ENCODE measurements at places on chromosomes 4 and X.

- no peak for DNase-seq
Observed at GRCh38 chr4:6298035-6298434, 28.4 kb downstream of the WFS1 start.

GRCh38 chr4:168844353-168845049, 165.6 kb downstream of the CBR4 start:
- DNase-seq = no peak

GRCh38 chr4:117800636-117801035, 233.7 kb upstream of the NDST3 start:
- no peak for DNase-seq

- no peak for DNase-seq
Observed at GRCh38 chr4:7158081-7158750, 34.1 kb upstream of the SORCS2 start.

DNA sequence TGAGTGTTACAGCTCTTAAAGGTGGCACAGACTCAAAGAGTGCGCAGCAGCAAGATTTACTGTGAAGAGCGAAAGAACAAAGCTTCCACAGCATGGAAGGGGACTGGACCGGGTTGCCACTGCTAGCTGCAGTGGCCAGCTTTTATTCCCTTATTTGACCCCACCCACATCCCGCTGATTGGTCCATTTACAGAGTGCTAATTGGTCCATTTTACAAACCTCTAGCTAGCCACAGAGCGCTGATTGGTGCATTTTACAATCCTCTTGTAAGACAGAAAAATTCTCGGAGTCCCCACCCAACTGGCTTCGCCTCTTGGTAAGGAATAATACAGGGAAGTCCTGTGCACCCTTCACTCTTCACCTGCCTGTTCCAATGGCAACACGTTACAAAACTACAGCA, 1.9 kb upstream of the SHROOM2 start:
- DNase-seq = no peak

GRCh38 chrX:120429776-120430540, 39.1 kb downstream of the LAMP2 start:
- no peak for DNase-seq

- DNase-seq = no peak
Observed at GRCh38 chr4:114599903-114600552, 1.4 kb downstream of the UGT8 start.

DNA sequence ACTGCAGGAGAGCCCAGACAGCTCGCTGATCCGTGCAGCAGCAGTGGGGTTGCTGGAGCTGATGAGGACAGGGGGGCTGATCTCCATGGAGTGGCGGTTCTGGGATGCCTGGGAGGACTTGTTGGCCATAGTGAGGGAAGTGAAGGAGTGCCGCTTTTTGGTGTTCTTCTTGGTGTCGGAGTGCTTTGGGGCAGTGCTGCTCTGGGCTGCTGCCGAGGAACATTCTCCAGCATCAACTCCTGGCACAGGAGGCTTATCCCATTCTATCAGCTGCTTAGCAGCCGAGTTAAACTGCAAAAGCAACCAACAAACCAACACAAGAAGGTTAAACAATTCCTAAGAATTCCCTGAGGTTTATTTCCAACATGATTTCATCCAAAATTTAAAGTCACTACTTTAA, 126.3 kb upstream of the CBR4 start:
- DNase-seq = no peak

GRCh38 chr4:118270492-118270891, 82.3 kb downstream of the PRSS12 start:
- DNase-seq = no peak

DNA sequence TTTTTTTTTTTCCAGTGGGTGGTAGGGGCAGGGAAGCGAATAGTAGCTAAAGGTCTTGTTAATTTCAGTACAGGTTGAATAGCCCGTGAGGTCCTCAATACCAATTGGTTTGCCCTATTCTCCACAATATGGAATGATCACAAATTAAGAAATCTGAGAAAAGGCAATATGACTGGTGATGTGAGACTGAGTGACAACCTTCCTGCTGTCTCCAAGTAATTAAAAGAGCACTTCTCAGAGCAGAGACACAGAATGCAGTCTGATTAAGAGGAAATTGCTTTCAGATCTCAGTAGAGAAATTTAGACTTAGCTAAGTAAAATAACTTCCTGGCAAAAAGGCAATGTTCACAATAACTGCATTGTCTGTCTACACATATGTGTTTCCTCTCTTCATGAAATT, 23.0 kb downstream of the GPR174 start:
- DNase-seq = no peak

- DNase-seq = no peak
Observed at GRCh38 chrX:24117258-24117657, 32.3 kb upstream of the ZFX start.

DNA sequence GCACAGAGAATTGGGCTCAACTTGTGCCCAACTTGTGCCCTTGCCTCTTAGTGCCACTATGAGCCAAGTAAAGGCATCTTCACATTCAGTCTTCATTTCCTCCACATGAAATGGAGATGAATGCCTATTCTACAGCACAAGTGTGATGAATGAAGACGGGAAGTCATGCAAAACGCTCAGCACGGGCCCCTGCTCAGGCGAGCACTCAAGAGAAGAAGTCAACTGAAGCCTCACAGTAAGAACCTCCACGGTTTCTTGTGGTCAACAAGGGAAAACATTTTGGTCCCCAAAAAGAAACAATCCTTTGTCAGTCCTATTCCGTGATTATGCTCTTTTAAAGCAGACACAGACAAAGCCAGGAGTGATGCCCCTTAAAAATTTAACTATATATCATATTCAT, 87.0 kb downstream of the IRF2 start:
- DNase-seq = no peak

DNA sequence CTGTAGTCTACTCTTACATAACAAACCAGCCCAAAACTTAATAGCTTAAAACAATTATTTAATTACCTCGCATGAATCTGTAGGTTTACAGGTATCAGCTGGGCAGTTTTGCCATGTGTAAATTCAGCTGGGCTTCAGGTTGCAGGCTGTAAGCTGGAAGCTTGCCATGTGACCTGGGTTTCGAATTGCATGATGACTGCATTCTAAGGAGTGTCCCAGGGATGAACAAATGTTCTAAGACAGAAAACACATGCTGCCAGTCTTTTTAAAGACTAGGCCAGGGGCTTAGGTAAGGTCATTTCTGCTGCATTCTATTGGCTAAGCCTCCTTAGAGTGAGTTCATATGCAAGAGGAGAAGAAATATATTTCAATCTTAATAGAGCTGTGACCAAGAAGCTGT, 44.8 kb downstream of the GRIA2 start:
- DNase-seq = no peak

DNA sequence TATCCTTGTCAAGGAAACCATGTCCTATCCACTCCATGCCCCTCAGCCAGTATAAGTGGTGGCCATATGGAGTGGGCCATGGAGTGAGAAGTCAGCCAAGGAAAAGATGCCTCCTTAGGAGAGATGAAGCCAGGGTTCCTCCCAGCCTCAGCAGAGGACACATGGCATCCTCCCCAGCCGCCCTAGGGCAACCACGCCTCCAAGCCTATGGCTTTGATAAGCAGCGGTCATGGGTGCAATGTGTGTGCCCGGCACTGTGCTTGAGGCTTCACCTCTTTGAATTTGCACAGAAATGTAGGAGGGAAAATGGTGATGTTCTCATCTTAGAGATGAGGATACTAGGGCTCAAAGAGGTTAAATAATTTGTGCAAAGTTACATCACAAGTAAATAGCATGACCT, 34.6 kb upstream of the TBC1D14 start:
- DNase-seq = no peak

- DNase-seq = no peak
Observed at GRCh38 chr4:55979562-55979961, 30.8 kb downstream of the CEP135 start.

- no peak for DNase-seq
Observed at GRCh38 chrX:131271826-131272225, 17.3 kb downstream of the IGSF1 start.

GRCh38 chrX:38859602-38860001, 58.3 kb downstream of the MID1IP1 start:
- DNase-seq = no peak

DNA sequence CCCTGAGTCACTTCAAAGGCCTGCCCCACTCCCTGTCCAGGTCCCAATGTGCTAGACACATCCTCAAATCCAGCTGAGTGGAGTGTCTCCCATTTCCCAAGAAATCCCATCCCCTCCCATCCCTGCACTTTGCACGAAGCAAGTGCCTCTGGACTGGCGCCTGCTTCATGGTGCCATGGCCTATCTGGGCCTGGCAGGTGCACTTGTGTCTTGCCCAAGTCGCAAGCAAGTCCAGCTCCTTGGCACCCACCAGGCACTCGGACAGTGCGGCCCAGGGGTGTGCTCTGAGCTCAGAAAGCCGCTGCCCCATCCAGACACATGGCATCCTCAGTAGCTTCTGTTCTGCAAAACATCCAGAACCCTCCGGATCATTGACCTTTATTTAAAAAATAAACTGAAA, 97.4 kb downstream of the DCTD start:
- no peak for DNase-seq

- DNase-seq = no peak
Observed at GRCh38 chr4:79174490-79175252, 151.2 kb downstream of the NAA11 start.

GRCh38 chr4:12636191-12636590, 847.9 kb downstream of the RAB28 start:
- DNase-seq = no peak

GRCh38 chrX:15848576-15848975, 6.0 kb downstream of the AP1S2 start:
- DNase-seq = no peak

GRCh38 chr4:7750523-7750922, 189.1 kb downstream of the AFAP1 start:
- no peak for DNase-seq

- no peak for DNase-seq
Observed at GRCh38 chrX:103556963-103557612, 28.2 kb upstream of the TCEAL4 start.

DNA sequence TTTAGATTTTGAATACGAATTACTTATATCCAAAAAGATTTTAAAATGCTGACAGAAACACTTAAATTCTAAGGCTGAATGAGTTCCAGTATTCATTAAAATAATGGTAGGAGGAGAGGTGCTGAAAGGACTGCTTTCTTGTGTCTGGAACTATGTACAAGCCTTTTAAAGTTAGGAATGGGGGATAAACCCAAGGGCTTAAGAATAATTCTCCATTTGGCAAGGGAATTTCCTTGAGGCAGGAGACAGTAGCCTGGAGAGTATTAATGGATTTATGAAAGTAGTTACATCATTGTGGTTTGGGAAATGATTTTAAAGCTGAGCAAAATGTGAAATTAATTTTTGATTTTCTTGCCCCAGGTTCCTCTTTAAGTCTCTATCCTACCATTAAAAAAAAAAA, 266.5 kb upstream of the KCNIP4 start:
- DNase-seq = no peak

- no peak for DNase-seq
Observed at GRCh38 chr4:6957148-6957520, 47.5 kb downstream of the TBC1D14 start.

GRCh38 chrX:87518504-87518903, 902 bp downstream of the KLHL4 start:
- no peak for DNase-seq

GRCh38 chr4:41719417-41719816, 29.1 kb downstream of the PHOX2B start:
- DNase-seq = no peak

GRCh38 chr4:55352726-55353125, 6.7 kb downstream of the SRD5A3 start:
- no peak for DNase-seq

DNA sequence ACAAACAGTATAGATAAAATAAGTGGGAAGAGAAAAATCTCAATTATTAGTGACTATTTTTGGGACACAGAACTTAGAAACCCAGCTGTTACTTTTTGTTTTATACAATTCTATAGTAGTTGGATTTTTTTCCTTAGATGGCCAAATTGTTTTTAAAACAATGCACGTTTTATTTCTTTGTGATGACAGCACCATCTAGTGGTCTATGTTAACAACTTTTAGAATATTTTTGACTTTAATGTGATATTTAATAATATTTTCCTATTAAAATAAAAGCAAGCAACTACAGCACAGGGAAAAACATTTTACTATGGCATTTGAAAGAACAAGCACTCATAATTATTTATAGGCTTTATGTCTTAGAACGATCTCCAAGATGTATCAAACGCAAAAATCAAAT, 5.6 kb upstream of the SMIM31 start:
- no peak for DNase-seq

- no peak for DNase-seq
Observed at GRCh38 chrX:19611636-19612376, 96.5 kb upstream of the MAP3K15 start.

DNA sequence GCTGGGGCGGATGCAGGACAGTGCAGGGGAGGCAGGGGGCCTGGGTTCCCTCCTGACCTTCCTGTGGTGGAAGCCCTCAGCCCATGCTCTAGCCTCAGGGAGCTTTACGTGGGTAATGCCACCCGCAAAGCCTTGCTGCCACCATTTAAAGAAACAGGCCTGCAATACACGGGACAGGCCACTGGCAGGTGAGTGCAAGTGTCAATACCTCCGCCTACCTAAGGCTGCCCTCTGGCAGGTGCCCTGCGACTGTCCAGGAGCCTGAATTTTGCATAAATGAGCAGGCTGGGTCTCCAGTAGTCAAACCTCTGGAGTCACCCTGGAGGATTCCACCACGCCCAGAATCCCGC, 5.9 kb downstream of the CRMP1 start:
- DNase-seq = no peak

- no peak for DNase-seq
Observed at GRCh38 chrX:10085223-10085622, 71.6 kb upstream of the CLCN4 start.

DNA sequence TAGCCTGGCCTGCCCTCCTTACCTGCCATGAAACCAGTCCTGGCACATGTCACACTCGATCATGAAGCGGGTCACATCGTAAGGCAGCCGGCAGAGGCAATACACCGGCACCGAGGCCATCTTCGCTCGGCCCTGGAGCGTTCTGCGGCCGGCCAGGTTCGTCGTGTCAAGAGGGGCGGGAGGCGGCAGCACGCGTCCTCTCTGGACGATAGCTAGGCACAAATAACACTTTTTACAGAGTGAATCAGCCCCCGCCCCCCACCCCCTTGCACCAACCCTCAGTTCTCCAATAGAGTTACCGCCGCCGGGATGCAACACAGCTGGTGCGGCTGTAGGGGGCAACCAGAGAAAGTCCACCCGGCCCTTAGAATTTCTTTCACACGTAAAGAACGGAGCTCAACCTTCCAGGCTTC, 1.7 kb downstream of the PHF8 start:
- DNase-seq = no peak

DNA sequence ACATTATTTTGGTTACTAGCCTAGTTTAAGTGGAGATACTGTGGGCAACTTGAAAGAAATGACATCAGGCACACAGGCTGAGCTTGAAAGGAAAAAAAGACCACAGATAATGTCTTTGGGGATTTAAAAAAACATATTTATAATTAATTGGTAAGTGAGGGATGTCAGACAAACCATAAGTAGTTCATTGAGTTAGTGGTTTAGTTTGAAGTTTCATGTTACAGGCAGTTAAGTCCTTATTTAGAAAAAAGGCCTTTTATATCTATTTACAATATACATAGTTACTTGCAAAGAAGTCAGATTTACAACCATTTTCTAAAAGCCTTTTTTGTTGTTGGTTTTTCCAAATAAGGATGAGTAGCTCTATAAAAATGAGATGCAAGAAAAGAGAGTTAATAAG, 89.2 kb downstream of the CDS1 start:
- no peak for DNase-seq
